ENCODE measurements at places on chromosomes 2 and 18.

- no peak for DNase-seq
These were observed 143.1 kb upstream of the FBXO11 start for GRCh38 chr2:48049371-48049770.

DNA sequence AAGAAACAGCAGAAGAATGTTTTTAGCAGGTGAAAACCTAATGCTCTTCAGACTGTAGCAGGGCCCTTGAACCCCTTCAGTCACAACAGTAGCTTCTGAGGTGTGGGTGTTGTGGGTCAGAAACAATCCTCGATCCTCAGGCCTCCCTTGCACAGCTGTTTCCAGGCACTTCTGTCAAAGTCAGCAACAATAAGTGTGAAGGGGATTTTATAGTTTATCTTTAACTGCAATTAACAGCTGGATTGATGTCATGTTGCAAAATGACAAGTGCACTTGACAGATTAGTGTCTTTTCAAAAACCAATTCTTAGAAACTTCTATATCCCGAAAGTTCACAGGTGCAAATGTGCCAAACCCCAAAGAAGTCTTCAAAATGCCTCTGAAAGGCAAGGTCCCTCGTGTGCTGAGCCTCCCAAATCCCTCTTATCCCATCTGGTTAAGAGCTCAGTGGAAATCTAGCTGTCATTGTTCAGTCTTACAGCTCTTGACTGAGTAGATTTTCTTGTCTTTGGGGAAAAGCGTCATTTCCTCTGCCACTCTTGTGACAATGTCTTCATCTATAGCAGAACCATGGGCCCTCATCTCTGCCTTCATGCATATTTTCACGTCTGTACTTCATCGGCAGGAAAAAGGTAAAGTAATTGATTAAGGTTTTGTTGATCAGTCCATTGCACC lies 29.6 kb downstream of the M1AP start:
- DNase-seq = no peak

- no peak for DNase-seq
These were observed 84.5 kb upstream of the SNTG2 start for GRCh38 chr2:866009-866680.

DNA sequence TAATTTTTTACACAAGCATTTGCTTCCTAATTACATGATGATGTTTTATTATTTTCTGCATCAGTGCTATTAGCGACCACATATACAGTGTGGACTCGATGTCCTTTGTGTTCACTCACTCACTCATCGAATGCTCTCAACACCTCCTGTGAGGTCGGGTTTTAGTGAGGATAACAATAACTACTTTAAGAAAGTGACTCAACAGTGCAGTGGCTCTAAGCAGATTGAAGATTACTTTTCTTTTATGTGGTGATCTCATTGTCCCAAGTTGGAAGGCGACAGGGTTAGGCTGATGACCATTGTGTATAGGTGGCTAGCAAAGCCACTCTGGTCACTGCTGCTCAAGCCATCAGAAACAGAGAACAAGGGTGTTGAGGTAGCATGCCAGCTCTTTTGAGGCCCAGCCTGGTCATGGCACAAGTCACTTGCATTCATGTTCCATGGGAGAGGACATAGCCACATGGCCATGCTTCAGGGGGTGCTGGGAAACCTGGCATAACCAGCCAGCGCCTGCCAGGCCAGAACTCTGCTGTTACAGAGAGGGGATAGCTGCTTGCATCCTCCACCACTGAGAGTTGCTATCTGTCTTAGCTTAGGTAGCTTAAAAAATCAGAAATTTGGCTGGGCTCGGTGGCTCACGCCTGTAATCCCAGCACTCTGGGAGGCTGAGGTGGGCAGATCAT lies 60.4 kb downstream of the PDCL3 start:
- DNase-seq = no peak

DNA sequence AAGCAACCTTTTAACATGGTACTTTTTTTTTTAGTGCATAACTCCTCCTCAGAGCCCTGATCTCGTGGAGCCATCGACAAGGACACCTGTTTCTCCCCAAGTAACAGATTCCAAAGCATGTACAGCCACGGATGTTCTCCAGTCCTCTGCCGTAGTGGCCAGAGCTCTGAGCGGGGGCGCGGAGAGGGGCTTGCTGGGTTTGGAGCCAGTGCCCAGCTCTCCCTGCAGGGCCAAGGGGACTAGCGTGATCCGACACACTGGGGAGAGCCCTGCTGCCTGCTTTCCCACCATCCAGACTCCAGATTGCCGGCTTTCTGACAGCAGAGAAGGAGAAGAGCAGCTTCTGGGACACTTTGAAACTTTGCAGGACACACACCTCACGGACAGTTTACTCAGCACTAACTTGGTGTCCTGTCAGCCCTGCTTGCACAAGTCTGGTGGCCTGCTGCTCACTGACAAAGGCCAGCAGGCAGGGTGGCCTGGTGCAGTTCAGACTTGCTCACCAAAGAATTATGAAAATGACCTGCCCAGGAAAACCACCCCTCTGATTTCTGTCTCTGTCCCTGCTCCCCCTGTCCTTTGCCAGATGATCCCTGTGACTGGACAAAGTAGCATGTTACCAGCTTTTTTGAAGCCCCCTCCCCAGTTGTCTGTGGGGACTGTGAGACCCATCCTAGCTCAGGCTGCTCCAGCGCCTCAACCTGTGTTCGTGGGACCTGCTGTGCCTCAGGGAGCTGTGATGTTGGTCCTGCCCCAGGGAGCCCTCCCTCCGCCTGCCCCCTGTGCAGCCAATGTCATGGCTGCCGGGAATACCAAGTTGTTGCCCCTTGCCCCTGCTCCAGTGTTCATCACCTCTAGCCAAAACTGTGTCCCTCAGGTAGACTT lies 4.5 kb downstream of the KLF11 start:
- no peak for DNase-seq

GRCh38 chr2:213234641-213235040 lies 49.6 kb upstream of the SPAG16 start:
- DNase-seq = no peak

DNA sequence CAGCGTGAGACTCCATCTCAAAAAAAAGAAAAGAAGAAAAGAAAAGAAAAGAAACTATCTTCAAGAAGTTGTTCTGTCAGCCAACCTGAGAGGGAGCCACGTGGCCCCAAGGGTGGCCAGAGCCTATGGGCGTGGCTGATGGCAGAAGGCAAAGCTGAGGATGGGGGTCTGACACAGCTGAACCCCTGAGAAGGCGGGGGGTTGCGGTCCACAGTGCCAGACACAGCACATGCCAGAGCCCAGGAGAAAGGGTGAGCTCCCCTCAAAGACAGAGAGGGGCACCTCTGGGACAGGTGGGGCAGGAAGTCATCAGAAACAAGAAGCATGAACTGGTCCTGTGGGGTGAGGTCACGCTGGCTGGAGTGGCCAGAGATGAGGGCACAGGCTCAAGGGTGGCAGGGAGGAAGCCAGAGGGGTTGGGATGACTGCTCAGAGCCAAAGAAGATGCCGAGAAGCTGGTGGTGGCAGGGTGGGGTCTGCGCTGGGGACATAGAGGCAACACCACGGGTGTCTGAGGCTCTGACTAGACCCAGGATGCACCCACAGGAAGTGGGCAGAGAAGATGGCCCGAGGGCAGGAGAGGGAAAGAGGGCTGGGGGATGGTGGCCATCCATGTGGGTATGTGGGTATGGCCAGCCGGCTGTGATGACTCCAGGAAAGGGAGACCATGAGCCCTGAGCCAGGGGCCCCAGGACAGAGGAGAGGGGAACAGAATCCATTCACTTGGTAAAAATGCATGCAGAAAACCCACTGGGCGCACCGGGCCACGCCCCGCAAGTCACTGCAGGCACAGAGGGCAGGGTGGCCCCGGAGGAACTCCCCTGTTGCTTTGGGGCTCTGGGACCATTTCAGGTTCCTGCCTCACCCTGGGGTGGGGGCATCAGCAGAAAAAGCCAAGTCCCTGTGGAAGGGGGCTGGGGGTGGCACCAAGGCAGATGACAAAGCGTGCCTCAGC lies 8.4 kb downstream of the KIF1A start:
- no peak for DNase-seq

DNA sequence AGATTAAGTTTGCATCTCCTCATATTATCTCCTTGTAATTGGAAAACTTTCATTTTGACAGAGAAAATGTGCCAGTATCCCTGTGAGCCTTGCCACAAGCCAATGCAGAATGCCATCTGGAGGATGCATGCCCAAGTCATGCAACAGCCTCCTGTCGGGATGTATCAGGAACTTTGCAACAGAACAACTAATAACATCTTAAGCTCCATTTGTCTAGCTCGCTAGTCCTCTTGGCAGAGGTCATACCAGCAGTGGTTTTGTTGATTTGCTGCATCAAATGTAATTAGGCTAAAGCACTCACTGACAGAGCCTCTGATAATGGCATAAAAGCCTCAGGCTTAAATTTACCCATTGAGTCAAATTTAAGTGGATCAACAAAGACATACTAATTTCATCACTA lies 125.8 kb downstream of the UBE2E3 start:
- no peak for DNase-seq

DNA sequence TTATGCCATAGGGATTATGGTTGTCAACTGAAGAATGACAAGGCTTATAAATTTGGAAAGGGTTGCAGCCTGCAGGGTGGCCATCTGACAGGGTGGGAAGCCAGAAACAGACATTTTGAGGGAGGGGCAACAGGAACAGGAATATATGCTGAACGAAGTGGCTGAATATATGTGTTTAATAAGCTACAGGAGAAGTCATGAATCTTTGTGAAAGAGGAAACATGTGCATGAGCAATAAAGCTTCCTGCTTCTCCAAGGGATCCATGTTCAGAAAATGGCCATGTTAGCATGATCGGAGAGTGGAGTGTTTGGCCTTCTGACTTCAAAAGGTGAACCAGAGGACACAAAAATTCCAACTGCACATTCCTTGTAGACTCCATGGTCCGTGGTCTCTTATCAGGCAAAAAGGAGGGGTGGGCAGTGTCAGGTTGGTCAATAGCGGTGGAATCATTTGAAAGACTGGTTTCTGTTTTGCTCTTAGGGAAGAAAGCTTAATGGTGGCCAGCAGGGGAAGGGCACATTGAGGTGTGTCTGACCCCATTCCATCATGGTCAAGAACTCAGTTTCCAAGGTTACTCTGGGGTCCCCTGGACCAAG lies 144.1 kb downstream of the SOCS6 start:
- DNase-seq = no peak

- no peak for DNase-seq
These were observed 33.7 kb downstream of the SLC20A1 start for GRCh38 chr2:112679484-112679883.
